H54 (cell line): ENCODE measurements at places on chromosomes 12 and 14.

GRCh38 chr12:8082808-8083100, 680 bp downstream of the NECAP1 start:
- no peak for DNase-seq

DNA sequence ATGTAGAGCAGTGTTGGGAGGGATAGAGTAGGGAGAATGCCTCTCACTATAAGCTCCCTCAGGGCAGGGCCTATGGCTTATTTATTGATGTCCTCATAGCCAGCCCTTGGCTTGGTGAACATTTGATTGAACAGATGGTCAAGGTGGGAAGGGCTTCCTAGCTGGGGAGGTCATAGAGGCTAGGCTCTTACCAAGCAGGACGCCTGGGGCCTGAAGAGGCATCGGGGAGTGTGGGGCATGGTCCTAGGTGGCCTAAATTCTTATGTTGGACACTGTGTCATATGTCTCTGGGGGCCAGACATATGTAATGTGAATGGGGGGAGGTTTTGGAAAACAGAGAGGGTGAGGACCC, 17.9 kb upstream of the KRT86 start:
- DNase-seq, result no peak

- peak; percentile 73 for DNase-seq
These were observed 154.5 kb upstream of the FKBP4 start for GRCh38 chr12:2640281-2640680.

DNA sequence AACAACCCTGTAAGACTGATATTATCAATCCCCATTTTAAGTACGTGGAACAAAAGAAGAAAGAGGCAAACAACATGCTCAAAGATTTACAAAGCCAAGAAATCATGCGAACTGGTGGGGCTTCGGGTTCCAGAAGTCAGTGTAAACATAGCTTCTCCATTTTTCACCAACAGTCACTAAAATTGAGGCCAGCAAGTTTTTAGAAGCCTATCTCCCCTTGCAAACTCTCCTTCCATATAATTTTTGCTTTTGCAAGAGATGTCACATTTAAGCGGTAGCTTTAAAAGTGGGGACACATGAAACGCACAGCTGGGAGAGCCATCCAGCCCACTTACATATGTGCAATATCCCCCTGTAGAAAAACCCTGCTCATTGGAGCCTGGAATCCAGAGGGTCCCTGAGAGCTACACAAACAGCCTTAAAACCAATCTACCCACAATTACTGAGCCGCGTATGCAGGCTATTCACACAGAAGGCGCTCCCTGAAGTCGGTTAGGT, 797 bp downstream of the SLC11A2 start:
- no peak for DNase-seq

- DNase-seq, result no peak
These were observed 11.2 kb upstream of the ARID2 start for GRCh38 chr12:45718306-45718705.

DNA sequence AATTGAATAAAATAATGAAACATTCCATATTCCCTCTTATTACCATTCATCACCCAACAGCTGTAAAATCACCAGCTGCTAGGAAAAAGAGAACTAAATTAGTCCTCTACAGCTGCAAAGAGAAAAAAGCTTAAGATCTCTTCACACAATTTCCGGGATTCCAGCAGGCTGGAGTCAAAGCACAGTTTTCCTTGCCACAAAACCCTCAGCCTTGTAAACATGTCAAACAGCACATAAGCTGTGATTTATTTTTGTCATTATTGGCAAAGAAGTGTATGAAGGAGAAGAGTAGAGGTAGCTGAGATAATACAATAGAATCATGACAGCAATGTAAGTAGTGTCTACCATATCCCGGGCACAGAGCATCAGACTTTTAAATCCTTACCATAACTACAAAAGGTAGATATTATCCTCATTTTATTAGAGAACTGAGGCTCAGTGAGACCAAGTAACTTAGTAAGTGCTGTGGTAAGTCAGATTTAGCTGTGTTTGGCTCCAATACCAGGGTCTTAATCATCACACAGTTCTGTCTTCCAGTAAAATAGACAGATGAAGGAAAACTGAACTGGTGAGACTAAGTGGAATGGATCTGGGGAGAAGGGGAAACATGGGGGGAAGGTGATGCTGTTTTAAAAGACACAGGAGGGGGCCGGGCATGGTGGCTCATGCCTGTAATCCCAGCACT, 57.3 kb downstream of the NTN4 start:
- DNase-seq, result peak; percentile 47

- DNase-seq, result no peak
These were observed 396.7 kb upstream of the OR4E1 start for GRCh38 chr14:22070119-22070982.

GRCh38 chr12:119938049-119938667, 50.9 kb upstream of the BICDL1 start:
- peak; percentile 45 for DNase-seq

GRCh38 chr12:124762791-124763593, 100.7 kb downstream of the SCARB1 start:
- DNase-seq, result no peak

DNA sequence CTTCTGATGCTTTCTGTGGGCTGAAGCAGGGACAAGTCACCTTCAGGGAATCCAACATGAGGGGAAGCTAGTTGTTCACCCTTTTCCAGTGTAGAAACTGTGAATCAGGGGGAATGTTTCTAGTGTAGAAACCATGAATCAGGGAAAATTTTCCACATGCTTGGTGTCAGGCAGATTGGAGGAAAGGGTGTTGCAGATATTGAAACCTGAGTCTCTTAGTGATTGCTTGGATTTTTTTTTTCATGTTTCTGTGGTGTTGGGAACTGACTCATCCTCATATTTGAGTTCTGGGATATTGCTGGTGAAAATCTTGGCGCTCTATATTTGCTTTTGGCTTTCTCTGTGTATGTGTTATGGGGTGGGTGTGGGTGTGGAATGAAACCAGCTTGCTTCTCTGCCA, 144.5 kb upstream of the FBXO33 start:
- DNase-seq, result no peak

DNA sequence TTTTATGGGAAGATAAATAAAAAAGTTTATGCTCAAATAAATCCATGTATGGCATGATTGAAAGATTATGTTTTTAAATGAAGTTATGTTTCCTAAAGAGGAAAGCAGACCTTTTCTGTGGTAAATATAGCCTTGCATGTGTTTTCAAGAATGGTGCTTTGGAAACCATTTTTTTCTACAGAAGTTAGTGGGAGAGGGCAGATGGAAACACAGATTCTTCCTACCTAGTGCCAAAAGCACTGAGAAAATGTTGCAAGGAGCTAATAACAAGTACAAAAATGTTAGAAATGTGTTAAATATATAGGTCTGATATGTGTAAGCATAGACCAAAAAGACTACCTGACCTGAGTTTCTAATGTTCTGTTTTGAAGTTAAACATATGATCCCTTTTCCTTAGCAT, 24.3 kb downstream of the TECPR2 start:
- DNase-seq, result no peak
